Panc1 (cell line): ENCODE measurements at places on chromosomes 4 and X.

DNA sequence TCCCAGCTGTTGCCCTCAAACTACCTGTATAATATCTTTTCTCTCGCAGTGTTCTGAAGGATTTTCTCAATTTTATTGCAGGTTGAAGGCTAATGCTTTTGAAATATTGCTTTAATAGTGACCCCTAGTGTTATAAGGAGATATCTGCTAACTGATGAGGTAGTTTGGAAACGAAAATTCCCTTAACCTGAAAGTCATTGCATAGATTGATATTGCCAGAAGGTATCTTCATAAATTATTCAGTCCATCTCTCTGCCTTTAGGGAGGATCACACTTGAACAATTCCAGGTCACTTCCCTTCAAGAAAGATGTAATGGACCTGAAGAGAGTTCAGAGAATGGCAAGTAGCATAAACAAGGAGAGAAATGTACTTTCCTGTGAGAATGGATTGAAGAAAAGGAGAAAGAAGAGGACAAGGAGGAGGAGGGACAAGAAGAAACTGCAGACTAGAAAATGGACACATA, 44.1 kb downstream of the TIGD4 start:
- no peak for DNase-seq

- DNase-seq, result no peak
These were observed 9.4 kb downstream of the ATP2B3 start for GRCh38 chrX:153526801-153527200.

DNA sequence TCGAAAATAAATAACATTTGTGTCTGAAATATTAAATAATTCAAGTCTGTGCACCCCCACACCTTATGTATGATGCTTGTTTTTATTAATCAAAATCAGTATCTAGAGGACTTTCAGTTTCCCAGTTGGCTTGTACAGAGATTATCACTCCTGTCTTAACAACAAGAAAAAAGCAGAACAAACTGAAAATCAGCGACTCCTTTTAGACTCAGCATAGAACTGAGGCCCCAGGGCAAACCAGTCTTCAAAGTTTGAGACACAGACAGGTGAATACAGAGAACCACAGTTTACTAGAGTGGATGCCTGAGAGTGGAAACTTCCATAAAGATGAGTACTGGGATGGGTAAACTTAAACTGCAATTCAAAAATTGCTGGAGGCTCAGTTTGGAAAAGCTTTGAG, 142.8 kb upstream of the KLF8 start:
- DNase-seq, result no peak

DNA sequence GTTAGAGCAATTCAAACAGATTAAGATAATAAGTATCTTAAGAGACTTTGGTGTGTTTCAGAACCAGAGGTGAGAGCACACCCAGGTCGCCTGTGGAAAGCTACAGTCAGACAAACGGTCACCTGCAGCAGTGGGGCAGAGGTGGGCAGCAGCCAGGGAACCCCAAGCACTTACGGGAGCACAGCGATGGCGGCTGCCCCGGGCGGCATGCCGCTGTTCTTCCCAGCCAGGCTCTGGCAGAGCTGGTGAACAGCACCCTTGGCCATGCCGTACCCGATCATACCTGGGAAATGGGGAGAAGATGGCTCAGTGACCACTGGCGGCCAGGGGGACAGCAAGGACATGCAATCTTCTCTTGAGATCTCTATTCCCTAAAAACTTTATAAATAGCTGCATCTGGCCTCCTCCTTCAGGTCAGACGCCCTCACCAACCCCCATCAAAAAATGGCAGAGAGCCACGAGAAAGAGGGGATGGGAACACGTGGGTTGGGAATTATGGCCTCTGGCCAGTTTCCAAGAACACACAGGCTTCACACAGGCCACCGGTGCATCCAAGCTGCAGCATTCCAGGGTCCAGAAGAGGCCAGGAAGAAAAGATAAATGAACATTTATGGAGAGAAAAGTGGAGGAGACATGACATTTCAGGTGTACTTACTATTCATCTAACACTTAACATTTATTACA, 19.7 kb downstream of the QDPR start:
- DNase-seq, result no peak

- no peak for DNase-seq
These were observed 43.4 kb downstream of the GABRB1 start for GRCh38 chr4:47074816-47075215.

DNA sequence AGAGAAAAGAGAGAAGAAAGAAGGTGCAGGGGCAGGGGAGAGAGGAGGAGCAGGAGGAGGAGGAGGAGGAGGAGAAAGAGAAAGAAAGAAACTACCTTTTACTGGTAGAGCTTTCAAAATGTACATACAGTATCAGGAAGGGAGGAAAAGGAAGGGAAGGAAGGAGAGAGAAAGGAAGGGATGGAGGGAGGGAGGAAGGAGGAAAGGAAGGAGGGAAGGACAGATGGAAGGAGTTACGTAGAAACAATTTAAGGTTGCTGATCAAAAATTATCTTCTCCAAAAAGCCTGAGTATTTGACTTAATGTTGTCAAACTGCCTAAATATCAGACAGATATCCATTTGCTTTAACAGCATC, 13.4 kb downstream of the TBC1D9 start:
- DNase-seq, result no peak

DNA sequence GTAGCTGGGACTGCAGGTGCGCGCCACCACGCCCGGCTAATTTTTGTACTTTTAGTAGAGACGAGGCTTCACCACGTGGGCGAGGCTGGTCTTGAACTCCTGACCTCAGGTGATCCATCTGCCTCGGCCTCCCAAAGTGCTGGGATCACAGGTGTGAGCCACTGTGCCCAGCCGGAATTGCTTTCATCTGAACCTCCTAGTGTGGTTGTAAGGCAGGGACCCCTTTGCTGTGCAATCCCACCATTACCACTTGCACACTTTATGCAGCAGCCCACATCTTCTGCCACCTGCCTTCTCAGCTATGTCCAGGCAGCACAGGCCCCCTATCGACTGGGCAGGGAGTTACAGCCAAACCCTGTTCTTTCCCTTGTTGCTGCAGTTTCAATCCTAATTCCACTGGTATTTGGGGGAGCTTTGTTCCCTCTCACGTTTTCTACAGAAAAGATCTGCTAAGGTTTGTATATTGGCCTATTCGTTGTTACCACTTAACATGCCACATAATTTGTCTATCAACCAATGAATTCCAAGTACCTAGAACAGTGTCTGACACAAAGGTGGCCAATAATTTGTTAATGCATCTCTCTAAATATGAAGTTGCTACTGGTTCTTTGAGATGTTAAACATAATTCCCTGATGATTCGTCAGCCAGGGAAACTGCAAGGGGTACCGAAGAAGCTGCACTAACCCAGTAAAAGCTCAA, 6.5 kb downstream of the RPL39 start:
- peak; percentile 38 for DNase-seq

- DNase-seq, result no peak
These were observed at the start of gene DCAF12L1 for GRCh38 chrX:126552313-126553022. DCAF12L1 (minus strand) TSS chrX:126552814; CDS start chrX:126552608, 206 bp downstream.

- DNase-seq, result no peak
These were observed 82.5 kb downstream of the FAT4 start for GRCh38 chr4:125397226-125397625.

- DNase-seq, result no peak
These were observed 47.3 kb downstream of the SLAIN2 start for GRCh38 chr4:48388525-48389154.

DNA sequence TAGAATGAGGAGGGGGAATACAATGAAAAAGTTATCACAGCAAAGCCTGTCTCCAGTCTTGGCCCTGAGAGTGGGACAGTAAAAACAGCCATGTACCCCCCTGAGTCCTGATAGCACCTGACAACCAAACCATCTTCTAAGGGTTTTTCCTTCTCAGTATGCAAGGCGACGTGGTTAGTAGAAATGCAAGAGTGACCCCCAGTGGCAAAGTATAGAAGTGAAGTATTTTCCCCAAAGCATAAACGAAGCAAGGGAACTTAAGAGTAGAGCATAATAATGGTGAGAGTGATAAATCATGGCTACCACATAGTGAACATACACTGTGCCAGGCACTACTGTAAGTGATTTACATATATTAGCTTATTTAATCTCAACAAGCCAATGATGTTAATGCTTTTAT, 52.8 kb downstream of the FAM47C start:
- peak; percentile 17 for DNase-seq

DNA sequence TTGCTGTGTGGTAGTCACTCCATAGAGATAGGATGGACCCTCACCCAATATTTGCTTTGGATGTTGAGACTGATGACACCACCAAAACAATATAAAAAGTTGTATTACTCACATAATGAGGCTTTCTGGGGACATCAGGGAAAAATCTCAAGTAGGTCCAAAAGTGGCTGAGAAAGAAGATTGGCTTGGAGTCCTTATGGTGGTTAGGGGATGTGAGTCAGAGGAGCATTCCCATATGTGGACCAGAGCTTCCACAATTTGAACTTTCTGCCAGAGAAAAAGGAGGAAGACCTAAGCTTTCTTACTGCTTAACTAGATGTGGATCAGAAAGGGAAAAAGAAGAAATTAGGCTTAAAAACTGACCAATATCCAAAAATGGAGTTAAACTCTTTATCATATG, 460.5 kb downstream of the SH3BGRL start:
- no peak for DNase-seq

- no peak for DNase-seq
These were observed 257.5 kb upstream of the FTHL17 start for GRCh38 chrX:31329298-31329697.

DNA sequence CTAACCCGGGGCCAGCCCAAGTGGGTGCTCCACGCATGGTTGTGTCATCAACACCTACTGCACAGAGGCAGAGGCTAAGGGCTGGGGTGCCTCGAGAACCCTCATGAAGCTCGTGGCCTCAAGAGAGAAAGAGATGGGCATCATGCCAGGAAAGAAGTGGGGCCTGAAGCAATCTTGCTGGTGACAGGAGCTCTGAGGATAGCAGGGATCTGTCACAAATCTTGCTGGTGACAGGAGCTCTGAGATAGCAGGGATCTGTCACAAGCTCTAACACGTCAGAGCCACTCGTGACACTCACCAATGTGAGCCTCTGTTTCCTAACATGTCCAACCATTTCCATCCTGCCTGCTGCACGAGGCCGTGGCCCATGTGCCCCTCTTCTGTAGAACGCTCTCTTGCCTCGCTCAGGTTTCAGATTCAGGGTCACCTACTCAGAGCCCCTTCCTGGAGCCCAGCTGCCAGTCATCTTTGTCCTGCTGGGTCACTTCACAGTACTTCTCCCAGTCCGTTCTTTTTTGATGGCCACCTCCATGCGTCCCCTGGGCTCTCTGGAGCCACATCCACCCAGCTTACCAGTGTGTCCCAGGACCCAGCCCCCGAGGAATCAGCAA, 21.1 kb downstream of the PNMA6E start:
- DNase-seq, result no peak

DNA sequence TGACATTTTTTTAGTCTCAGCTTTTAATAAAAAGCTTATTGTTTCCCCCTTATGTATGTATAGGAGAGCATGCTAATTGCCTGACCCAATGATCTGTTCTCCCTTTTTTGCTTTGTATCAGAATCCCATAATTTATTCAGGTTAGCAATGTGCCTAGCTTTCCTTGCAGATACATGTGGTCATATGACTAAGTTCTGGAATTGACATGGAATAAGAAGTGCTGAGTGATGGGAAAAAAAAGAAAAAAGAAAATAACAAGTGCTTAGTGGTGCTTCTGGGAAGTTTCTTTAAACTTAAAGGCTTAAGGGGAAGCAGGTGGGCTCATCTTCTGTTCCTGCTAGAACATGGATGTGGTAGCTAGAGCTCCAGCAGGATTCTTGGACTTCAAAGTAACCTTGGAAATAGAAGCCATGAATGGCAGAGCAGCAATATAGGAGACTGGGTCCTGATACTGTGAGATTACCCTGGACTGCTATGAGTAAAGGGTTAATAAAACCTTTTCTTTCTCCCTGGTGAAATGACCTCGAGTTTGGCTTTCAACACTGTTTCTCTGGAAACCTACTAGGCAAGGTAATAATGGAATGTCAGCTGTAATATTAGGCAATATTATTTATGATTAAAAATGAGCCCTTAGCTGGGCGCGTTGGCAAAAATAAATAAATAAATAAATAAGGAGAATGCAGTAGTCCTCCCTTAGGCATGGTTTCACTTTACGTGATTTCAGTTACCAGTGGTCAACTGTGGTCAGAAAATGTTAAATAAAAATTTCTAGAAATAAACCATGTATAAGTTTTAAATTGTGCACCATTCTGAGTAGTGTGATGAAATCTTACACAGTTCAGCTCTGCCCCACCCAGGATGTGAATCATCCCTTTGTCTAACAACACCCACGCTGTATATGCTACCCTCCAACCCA, 16.7 kb upstream of the RBM41 start:
- DNase-seq, result peak; percentile 24

GRCh38 chr4:4613126-4613465, 71.2 kb upstream of the STX18 start:
- DNase-seq, result no peak

DNA sequence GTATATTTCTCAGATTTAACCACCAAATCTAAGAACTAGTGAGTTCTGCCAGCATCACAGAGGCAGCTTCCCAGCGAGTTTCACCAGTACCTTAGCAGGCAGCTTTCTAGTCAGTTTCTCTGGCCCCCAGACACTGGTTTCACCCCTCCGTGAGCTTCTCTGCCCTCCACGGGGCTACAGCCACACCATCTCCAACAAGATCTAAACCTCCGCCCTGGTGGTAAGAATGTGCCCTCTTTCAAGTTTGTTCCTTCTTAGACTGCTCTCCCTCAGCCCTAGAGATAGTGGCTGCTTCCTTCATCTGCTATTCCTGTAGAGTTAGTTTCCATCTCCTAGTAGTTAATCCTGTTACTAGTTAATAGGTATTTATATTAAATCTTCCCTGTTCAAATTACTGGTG, 60.5 kb upstream of the TAB3 start:
- DNase-seq, result no peak

- no peak for DNase-seq
These were observed at the start of gene LRAT for GRCh38 chr4:154743683-154744340. LRAT (plus strand) TSS chr4:154744000; CDS start chr4:154744327, 327 bp downstream.

DNA sequence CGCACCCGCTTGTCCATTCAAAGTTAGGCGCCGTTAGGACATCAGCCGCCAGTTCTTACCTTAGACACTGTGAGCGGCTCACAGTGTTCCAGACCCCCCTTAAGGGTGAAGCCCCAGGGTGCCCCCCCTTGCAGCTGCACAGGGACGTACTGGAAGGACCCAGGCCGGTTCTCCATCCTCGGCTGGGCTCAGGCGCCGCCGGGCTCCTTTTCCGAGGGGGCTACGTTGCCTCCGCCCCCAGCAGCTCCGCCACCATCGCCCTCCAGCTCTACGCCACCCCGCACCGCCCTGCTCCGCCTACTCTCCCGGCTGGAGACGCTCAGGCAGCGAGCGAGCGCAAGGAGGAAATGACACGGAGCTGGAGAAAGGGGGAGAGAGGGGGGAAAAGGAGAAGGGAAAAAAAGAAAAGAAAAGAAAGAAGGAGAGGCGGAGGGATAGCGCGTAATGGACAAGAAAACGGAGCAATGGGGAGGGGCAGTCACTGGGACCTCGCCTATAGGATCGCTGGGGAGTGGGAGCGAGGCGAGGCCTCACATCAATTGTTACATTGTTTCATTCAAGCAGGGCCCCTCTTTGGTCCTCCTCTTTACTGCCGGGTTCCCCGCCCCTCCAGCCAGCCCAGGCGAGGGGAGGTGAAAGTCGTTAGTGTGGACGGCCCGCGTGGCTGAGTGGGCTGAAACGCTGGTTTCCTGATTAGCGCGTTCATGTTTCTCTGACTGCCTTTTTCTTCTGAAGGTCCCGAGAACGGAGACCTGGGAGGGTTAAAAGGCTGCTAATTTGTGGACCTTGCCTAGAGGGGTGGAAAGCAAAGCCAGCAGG, at the start of gene SHROOM4:
Gene SHROOM4, minus strand, starts transcription at position 352 of the 819 bp plus-strand sequence. Its CDS starts 176 bp downstream, at position 176.
- DNase-seq, result no peak
